BJ (cell line): ENCODE measurements at places on chromosomes 1 and 21.

DNA sequence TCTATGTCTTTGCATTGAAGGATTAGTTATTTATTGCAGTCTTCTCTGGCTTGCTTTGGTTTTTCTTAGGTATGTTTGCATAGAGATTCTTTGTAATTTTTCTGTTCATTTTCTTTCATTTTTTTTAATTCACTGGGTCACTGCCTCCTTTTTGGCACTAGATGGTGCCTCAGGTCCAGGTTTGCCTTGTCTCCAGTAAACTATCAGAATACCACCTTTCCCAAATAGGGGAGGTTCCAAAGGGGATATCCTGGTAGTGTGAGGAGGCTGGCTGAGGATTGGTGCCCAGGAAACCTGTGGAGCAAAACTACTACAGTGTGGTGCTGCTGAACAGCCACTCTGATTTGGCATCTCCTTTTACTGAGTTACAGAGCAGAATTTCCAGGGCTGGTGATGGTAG, 257.1 kb downstream of the KCTD3 start:
- DNase-seq, result no peak

GRCh38 chr1:82466416-82466815, 665.7 kb downstream of the ADGRL2 start:
- DNase-seq, result no peak

DNA sequence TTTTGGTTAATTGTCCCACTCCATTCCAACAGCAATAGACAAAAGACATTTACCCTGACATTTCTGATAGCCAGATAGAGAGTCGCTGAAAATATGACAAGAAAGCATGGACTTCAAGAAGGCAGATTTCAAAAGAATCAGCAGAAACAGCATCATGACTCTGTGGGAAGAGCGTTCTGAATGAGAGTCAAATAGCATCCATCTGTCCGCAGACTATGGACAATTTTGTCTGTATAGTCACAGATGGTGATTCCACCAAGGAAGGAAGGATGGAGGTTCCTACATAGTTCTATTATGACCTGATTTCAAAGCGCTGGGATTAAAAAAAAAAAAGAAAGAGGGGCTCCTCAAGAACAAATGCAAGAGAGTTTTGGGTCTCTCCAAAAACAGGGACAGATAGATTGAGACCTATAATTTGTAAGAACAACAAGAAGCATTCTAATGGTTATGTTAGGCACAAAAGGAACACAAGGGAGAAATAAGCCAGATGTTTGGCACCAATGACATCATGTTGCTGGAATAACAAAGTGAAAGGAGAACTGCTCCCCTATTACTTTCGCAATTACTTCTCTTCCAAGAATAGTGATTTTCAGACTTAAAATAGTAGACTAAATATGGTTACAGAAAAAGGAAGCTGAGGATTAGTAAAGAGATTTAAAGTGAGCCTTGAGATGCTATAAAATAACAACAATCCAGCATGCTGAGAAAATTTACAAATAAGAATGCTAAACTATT, 28.5 kb downstream of the NIBAN1 start:
- no peak for DNase-seq

DNA sequence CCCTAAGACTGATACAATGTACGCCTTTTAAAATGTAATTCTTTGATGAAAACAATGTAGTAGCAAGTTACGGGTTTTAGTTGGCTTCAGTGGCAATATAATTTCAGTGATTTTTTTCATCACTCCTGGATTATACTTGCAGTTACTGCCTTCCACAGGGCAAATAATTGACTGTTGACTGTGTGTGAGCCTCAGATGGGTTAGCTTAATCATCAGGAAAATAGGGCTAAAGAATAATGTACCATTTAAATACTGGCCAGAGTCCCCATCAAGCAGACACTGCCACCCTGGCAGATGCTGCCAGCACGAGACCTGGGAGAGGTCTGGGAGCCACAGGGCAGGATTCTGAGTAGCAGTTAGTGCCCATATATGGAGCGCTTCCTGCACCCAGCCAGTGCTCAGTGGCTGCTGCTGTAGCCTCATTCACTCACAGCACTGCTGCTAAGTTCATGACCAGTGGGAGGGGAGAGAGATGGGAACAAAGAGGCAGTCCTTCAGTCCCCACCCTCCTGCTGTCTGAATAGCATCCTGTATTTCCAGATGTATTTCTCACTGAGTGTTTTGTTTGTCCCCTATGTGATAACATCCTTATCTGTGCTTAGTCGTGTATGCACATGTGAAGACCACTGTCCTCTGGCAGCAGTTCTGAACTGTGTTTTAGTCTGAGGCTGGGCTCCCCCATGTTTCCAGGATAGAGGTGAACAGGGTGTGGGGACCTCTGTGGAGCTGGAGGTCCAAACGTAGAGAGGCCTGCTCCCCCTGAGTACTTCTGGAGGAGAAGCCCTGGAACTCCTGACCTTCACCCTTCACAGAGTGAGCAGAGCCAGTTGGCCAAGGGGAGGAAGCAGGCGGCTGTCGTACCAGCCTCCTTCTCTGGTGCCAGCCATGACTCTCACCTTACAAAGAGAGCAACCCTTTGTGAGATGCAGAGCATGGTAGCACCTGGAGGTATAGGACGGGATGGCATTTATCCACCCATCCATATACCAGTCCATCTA, 80.4 kb downstream of the ADARB1 start:
- no peak for DNase-seq

DNA sequence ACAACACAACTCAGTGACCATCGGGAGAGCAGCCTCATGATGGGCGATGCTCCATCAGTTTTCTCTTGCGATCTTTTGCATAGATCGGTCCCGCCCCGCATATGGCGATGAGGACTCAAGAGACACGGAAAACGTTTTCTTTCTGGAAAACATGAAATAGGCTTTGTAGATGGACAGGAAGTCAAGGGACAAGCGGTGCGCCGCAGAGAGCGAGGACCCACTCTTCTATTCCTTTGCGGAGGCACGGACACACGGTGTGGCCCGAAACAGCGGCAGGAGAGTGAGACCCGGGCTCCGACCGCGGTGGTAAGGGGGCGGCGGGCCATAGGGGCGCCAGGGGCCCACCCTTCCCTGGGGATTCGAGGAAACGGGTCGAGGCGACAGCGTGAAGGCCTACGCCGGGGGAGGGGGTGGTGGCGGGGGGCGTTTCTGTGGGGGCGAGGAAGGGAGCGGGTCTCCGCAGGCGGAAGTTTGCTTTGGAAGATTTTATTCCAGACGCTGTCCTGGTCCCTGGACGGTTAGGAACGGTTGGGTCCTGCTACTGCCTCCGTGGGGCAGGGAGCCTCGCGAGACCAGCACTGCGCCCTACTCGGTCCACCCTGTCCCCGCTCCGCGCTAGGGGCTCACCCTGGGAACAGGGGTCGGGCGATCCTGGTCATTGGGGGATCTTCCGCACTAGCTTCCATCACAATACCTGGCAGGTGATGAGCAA, 796 bp upstream of the TDRKH start:
- no peak for DNase-seq

- no peak for DNase-seq
Measured at GRCh38 chr1:44847845-44848244, 4.8 kb upstream of the PTCH2 start.

DNA sequence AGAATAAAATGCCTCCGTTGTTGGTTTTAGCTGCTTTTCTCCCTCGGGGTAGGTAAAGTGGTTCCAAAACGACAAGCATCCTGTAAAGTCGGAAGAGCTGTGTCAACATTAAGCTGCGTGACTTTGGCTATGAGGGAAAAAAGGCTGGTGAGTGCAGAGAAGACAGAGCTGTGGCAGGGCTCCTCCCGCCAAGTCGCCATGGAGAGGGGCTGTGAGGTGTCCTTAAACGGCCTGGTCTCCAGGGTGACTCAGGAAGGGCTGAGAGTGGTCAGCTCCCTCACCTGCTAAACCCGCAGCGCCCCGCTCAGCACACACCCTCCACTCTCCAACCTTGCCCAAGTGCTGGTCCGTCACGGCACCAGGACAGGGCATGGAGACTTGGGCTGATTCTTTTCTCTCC, 91.6 kb upstream of the SAMD11 start:
- no peak for DNase-seq

DNA sequence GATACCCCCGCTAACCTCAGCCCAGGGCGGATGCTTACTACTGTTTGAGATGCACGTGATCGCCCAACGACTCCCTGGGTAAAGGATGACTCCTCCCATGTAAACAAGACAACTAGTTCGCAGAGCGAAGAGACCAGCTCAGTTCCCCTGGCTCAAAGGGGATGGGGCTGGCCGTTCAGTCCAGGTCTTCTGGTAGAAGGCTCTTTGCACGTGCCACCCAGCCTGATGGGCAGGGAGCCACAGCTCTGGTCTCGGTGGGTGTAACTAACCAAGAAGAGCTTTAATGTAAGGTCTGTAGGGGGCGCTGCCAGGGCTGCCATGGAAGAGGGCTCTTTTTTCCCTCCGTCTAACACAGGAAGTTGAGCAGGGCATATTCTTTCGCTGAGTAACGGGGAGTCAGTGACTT, 49.4 kb upstream of the PARP1 start:
- DNase-seq, result no peak

GRCh38 chr1:190353538-190354101, 124.0 kb downstream of the BRINP3 start:
- no peak for DNase-seq

- no peak for DNase-seq
Measured at GRCh38 chr1:118841521-118841920, 146.6 kb downstream of the TBX15 start.

DNA sequence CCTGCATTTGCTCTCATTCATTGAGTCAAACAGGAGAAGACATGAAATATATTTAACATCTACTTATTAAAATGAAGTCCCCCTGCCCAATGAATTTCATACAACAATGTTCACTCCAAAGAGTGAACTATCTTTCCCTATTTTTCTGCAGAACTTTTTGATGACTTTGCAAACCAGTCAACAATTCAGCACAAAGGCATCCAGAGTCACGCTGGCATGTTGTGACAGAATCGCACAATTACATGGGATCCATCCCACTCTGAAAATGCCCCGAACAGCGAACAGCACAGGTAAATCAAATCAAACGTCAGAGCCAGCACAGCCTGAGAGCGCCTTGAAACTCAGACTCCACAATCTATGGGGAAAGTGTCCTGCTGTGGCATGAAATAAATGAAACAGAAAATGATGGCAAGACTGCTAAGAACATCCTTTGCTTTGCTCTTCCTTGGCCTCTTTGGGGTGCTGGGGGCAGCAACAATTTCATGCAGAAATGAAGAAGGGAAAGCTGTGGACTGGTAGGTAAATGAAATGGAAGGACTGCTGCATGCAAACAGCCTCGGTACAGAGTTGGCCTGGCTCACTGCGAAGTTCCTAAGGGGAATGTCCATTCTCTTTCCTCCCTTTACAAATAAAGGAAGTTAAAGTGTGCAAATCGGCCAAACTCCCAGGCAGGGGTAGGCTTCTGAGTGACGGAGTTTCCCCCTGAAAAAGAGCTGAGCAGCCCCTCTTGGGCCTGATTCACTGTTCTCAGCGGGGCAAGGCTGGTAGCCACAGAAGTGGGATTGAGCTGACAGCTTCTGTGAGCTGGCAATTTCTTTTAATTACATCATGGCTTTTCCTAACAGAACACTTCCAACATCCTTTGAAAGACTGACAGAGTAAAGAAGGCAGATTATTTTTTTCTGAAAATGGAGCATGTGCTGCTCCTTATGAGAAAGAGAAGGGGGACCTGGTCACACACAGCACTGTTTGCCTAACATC, at the start of gene DNASE2B:
Gene DNASE2B (plus strand): TSS at position 310 of the 981 bp plus-strand sequence. CDS start 81 bp downstream, at position 391.
- no peak for DNase-seq

DNA sequence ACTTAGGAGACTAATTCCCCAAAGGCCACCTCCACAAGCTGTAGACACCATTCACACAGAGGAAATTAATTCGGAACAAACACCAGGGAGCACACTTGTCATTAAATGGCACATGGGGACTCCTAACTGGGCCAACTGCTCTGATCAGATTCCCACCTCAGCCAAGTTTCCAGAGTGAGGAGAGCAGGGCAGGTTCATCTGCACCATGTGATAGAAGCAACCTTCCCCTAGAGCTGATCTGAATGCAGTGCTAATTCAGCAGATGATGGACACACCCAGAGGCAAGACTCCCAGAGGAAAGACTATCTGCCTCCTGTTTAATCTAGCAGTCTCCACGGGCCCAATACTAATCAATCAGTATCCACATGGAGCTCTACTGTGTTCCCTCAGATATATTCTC, 147.0 kb downstream of the VAV3 start:
- no peak for DNase-seq

- no peak for DNase-seq
Measured at GRCh38 chr1:233238884-233239431, 56.6 kb downstream of the PCNX2 start.

- no peak for DNase-seq
Measured at GRCh38 chr1:110502402-110503151, 16.4 kb downstream of the KCNA10 start.

- no peak for DNase-seq
Measured at GRCh38 chr1:247056071-247056470, 22.5 kb downstream of the ZNF670 start.

DNA sequence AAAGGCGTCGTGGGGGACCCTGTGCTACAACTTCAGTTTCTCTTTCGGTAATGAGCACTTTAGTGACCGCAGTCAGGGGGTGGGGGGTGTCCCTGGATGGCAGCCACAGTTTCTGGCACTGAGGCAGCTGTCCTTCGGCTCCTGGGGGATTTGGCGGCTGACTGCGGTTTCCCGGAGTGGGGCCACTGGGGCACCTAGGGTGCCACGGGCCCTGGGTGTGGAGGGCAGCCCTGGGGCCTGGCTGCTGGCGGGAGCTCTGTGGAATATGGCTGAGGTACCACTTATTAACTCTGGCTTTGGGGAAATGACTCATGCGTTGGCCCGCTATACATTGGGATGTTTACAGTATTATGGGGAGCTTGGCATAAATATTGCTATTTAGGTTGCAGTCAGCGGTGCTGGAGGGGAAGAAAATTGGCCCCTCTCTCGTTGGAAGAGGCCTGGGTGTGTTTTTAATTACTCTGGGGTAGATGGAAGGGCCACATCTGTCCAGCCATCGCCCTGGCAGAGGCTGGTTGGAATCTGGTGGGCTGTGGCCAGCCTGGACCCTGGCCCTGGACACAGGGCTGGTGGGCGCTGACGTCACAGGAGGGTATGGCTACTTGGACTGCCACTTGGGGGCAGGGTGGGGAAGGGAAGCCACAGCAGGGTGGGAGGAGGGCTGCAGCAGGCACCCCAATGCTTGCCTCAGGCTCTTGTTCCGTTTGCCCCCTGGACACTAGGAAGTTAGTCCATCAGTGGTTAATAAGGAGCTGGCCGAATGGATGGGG, 2.0 kb downstream of the EPHB2 start:
- DNase-seq, result no peak

- no peak for DNase-seq
Measured at GRCh38 chr1:47405697-47406096, 10.4 kb upstream of the FOXE3 start.

DNA sequence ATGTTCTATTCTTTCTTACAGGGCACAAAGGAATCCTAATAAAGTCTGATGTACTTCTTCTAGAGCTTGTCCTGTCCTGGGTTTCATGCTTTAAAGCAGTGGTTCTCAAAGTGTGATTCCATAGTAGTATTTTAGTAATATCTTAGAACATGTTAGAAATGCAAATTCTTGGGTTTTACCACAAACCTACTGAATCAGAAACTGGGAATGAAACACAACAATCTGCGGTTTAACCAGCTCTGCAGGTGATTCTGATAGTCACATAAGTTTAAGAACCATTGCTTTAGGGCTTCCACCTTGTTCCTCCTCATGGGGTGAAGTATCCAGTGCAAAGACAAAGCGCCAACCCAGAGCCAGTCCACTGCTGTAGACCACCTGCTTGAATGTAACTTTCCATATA, 41.1 kb downstream of the NGF start:
- DNase-seq, result no peak

- DNase-seq, result no peak
Measured at GRCh38 chr1:43586136-43586731, 55.6 kb downstream of the PTPRF start.

- no peak for DNase-seq
Measured at GRCh38 chr1:182575540-182576149, 13.4 kb downstream of the RNASEL start.

GRCh38 chr1:224163311-224163710, 19.7 kb upstream of the DEGS1 start:
- DNase-seq, result no peak
